ENCODE measurements at places on chromosomes 1 and 21.

- DNase-seq = no peak
These were observed 1543.9 kb upstream of the B3GALT2 start for GRCh38 chr1:194730304-194730703.

GRCh38 chr1:31781756-31782371 lies 17.7 kb upstream of the ADGRB2 start:
- no peak for DNase-seq

DNA sequence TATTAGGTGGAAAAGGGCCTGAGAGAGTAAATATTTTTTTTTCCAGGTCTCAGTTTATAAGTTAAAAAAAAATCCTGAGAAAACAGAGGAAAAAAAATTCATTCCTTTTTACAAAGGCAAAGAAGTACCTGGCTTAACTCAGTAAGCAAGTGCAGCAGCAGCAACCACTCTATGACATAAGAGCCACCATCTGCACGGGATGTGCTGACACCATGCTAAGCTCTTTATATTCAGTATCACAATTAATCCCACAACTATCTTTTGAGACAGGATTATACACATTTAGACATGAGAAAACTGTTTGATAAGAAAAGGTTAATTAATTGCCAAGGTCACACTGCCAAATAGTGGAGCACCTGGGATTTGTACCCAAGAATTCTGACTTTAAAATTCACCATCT lies 13.4 kb upstream of the DPT start:
- no peak for DNase-seq

GRCh38 chr1:167555971-167556714 lies 2.6 kb upstream of the CREG1 start:
- no peak for DNase-seq

DNA sequence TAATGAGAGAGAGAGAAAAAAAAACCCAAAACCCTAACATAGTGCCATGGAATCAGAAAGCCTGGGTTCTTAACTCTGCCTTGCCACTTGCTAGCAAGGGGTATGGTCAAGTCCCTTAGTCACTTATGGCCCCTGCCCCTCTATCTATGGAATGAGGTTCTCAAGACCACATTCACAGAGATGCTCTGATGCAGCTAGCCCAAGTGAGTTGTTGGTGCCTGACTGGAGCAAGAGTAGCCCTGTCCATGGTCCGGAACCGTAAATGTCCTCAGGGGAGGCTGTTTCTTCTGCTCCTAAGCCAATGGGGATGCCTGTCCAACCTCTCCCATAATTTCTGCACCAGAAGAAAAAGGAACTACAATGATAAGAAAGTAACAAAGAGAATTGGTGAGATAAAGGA lies 56.8 kb downstream of the CSMD2 start:
- no peak for DNase-seq

DNA sequence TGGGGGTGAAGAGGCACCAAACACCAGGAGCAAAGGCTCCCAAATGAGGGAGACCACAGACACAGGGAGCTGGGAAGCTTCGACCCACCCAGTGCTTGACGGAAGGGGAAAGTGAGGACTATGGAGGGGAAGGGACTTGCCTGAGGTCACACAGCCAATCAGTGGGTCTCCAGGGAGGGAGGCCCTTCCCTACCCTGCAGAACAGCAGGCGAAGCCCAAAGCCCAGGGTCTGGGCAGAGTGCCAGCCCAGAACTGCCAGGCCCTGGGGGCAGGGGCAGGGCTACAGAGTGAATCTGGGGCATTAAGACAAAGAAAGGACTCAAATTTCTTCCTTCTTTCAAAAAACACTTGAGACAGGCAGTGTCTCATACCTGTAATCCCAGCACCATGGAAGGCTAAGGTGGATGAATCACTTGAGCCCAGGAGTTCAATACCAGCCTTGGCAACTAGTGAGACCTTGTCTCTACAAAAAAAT lies 45.5 kb upstream of the ECE1 start:
- no peak for DNase-seq

GRCh38 chr1:205037539-205037938 lies 5.5 kb upstream of the CNTN2 start:
- DNase-seq = no peak

- no peak for DNase-seq
These were observed 40.0 kb upstream of the ZNF648 start for GRCh38 chr1:182101415-182102042.

DNA sequence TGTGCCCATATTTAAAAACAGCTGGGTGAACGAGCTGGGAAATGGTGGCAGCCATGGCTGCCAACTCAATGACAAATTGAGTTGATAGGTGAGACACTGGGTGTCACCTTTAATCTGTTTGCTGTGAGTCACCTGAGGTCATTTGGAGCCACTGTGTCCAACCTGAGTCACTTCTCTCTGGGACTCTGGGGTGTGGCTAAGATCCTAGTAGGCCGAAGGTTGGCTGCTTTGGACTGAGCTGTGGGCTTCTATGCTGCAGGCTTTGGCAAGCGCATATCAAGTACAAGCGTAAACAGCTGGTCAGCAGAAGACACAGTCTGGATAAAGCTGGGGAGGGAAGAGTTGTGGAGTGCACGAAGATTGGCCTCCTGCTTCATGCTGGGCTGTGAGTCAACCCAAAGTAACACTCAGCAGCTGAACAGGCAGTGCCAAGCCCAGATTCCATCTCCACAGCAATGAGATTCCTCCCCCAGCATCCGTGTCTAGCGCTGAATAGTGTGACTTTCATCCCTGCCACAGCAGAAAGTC lies 24.0 kb downstream of the TEX35 start:
- DNase-seq = peak; percentile 83

- no peak for DNase-seq
These were observed 95.7 kb upstream of the NR5A2 start for GRCh38 chr1:199931666-199932377.

DNA sequence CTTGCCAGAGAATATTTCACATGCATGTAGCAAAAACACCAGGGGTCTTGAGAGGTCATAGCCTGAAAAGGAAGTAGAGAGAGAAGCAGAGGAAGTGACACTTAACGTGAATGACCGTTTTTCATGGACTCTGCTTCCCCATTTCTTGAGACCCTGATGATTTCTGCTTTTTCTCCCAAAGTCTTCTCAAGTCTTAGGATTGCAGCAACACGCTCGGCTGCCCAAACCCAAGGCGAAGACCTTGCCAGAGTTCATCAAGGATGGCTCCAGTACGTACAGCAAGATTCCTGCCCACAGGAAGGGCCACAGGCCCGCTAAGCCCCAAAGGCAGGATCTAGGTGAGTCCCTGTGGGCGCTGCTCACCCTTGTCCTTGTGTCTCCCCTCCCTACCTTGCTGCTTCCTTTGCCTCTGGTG lies 12.8 kb downstream of the THEMIS2 start:
- DNase-seq = no peak

DNA sequence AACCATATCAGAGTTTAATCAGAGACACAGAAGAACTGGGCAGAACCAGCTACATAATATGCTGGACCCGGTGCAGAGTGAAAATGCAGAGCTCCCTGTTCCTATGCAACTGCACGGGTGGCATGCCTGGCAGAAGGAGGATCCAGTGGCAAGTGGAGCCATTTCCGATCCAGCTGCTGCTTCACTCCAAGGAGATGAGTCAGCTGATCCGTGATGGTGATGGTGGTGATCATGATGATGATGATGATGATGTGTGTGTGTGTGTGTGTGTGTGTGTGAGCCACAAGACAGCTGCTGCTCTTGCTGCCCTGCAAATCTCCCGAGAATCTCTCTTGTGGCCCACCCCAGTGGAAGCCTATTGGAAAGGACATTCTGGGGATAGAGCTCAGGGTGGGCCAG lies 133.0 kb downstream of the URB2 start:
- DNase-seq = no peak

GRCh38 chr1:175094626-175095025 lies 27.0 kb downstream of the TNN start:
- DNase-seq = no peak

DNA sequence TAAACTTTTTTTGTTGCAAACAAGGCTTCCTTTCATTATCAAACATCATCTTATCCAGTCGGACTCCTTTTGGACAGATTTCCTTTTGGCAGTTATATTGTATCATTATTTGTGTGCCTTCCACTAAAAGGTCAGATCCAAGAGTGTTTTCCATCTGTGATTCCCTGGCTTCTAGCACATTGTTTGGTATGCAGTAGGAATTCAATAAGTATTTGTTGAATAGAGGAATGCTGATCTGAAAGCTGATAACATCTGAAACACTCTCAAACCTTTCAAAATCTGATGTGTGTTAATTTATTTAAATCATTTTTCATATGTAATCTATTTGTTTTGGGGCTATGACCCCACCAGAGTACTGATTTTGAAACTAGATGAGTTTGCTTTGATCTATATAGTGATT lies 39.0 kb downstream of the NDC1 start:
- DNase-seq = no peak

DNA sequence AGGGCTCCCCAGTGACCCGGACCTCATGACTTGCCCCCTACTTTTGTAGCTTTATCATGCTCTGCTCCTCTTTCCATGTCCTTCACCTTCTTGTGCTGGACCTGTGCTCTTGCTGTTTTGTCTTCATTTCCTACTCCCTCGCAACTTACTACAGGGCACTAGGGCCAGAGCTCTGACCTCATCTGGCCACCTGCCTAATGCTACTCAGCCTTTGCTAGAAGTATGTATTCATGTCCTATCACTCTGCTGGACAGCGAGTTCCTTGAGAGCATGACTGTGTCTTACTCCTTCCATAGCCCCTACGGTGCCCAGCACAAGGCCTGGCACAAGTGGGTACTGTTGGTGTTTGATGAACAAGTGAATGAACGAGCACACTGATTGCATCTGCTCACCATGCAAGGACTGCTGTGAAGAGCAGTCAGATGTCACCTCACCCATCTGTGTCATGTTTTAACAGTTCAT lies 1.9 kb downstream of the MTFR1L start:
- no peak for DNase-seq

- no peak for DNase-seq
These were observed 1.9 kb upstream of the OR2T34 start for GRCh38 chr1:248576260-248576980.

- DNase-seq = no peak
These were observed 4.7 kb downstream of the CCDC190 start for GRCh38 chr1:162856260-162856659.

- no peak for DNase-seq
These were observed 6.1 kb downstream of the PRDM15 start for GRCh38 chr21:41873005-41873404.

DNA sequence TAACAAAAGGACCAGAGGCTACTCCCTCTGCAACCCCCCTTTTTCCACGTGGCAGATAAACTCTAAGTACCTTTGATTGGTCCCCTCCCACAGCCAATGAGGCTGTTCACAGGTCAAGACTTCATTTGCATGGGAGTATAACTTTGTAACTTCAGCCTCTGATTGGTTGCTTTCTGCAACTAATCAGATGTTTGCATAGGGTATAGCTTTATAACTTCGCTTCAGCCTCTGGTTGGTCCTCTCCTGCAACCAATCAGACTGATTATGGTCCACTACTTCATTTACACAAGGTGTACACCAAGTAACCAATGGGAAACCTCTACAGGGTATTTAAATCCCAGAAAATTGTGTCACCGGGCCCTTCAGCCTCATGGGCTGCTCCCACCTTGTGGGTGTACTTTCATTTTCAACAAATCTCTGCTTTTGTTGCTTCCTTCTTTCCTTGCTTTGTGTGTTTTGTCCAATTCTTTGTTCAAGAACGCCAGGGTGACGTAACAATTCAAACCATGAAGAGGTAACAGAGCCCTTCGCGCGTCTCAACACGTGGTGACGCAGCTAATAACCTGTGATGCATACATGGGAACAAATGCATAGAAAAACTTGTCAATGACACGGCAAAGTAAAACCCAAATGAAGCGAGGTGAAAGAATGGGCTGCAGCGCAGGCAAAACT lies 47.2 kb downstream of the VPS26C start:
- DNase-seq = no peak

- no peak for DNase-seq
These were observed 295.0 kb downstream of the OMA1 start for GRCh38 chr1:58251430-58252073.

DNA sequence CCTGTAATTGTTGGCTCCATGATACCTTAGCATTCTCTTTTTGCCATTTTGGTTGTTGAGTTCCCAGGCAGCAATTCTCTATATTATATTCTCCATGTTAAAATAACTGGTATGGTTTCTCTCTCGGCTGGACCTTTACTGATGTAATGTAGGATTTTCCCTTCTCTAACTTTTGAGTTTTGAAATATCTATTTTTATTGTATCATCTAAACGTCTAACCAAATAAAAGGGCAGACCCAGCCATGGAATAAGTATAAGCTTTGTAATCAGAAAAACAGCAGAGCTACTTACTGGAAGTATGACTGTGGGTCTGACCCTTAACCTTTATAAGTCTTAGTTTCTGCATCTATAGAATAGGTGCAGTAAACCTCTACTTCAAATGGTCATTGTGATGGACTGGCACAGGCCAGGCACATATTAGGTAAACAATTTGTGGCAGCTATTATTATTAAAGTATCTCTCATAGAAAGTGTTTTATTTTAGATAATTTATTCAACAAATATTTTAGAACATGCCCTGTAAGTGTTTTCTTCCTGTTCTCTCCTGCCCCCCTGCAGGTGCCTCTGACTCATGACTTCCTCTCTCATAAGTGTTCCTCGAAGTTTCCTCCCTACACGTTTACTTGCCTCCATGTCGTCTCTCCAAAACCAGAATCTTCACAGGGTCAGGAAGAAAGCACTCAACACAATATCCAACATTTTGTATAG lies 224.9 kb upstream of the FGGY start:
- no peak for DNase-seq

- no peak for DNase-seq
These were observed 563.0 kb upstream of the NEGR1 start for GRCh38 chr1:72845381-72845780.

- DNase-seq = no peak
These were observed 46.4 kb downstream of the ZNF281 start for GRCh38 chr1:200363264-200363933.

- DNase-seq = no peak
These were observed 2.5 kb downstream of the LY9 start for GRCh38 chr1:160798439-160798838.

- DNase-seq = no peak
These were observed 69.6 kb downstream of the OSBPL9 start for GRCh38 chr1:51686450-51686849.

DNA sequence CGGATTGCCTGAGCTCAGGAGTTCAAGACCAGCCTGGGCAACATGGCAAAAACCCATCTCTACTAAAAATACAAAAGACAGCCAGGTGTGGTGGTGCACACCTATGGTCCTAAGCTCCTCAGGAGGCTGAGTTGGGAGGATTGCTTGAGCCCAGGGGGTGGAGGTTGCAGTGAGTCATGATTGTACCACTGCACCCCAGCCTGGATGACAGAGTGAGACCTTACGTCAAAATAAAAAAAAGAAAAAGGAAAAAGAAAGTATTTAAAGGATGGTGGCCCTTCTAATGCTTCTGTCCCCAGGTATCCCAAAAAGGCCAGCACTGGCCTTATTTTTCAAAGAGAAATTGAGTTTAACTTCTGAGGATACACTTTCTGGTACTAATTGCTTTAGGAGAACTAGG lies 1.7 kb downstream of the IKBKE start:
- no peak for DNase-seq

- no peak for DNase-seq
These were observed 36.0 kb upstream of the ATP2B4 start for GRCh38 chr1:203590603-203591002.

GRCh38 chr1:75723989-75724471 lies 479 bp upstream of the ACADM start:
- DNase-seq = peak; percentile 37

- DNase-seq = no peak
These were observed 1.8 kb upstream of the VSIG8 start for GRCh38 chr1:159864262-159864661.

GRCh38 chr1:44857446-44857845 lies 14.4 kb upstream of the PTCH2 start:
- DNase-seq = no peak

All from 8988T (cell line).